ENCODE measurements at places on chromosomes 6 and 20. TPM values are rescaled to one million over a fixed set of nuclear protein-coding genes. Genes with fewer than 3 reads are reported as not detected.
A peak's percentile ranks its signal among the peaks of the same experiment; 100 is the strongest.

The PGC gene
- not detected for total RNA-seq

The CFAP61 gene
- 1.3 TPM for total RNA-seq

The TBXT gene
- total RNA-seq = not detected

The PSORS1C2 gene
- total RNA-seq = not detected

The SLC17A3 gene
- 1.6 TPM for total RNA-seq

The CALHM6 gene
- 12.3 TPM for total RNA-seq

DNA sequence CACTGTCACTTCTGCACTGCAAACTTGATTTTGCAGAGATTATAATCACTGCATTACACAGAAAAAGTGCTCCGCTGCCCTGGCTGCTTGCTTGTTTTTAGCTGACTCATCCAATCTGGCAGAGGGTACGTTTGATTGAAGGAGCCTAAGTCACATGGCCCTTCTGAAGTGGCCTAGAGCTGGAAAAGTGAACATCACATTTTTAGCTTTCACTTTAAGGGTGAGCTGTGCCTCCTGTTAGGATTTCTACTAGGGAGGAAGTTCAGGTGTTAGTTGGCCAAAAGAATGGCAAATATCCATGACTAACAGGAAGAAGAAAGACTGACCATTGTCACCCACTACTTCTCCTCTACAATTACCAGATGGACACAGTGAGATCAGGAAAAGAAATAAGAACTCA lies 889.1 kb upstream of the MAP3K7 start:
- H3K4me3 ChIP-seq = no peak overlapping the region
- no peaks in the 10 kb centered on the region for H3K4me1 ChIP-seq
- no peak overlapping the region for H3K27ac ChIP-seq

GRCh38 chr6:123804014-123804786 lies 535 bp downstream of the NKAIN2 start:
- DNase-seq = no peak
- H3K27ac ChIP-seq = no peak overlapping the region
- no peak overlapping the region for H3K4me3 ChIP-seq
- peaks cover 9% of the 10 kb centered on the region for H3K4me1 ChIP-seq
- no peaks in the 10 kb centered on the region for H3K36me3 ChIP-seq

DNA sequence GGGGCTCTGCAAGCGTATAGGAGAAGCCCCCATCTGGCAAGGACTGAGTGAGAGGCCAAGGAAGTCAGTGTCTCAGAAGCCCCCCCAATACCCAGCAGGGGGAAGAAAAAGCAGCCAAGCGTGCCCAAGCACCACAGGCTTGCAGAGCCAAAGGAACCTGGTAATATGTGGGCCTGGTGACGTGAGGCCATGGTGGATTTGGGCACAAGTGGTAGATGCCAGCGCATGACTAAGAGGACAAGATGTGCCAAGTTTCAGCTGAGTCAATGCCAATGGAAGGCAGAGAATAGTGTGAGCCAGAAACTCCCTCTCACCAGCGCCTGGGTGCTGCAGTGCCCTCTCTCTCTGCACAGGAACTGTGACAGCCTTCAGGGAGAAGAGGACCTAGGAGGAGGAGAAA lies 110.0 kb downstream of the QRSL1 start:
- H3K27ac ChIP-seq = no peak overlapping the region

DNA sequence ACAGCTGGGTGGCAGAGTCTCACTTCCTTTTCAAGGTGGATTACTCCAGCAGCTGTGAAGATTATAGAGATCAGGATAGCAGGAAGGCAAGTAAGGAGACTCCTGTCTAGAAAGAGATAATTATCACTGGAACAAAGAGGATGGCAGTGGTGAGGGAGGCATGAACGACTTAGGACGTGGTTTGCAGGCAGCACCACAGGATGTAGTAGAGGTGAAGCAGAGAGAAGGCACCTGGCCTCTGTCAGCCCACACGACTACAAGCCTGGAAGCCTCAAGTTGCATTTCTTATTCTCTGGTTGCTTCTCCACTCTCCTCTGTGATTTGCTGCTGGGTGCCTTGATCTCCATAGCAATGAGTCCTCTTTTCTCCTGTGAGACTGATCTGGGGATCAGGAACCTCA lies 62.7 kb downstream of the TSHZ2 start:
- H3K27ac ChIP-seq = no peak overlapping the region
- no peak overlapping the region for H3K4me3 ChIP-seq
- no peaks in the 10 kb centered on the region for H3K36me3 ChIP-seq
- H3K4me1 ChIP-seq = no peaks in the 10 kb centered on the region

DNA sequence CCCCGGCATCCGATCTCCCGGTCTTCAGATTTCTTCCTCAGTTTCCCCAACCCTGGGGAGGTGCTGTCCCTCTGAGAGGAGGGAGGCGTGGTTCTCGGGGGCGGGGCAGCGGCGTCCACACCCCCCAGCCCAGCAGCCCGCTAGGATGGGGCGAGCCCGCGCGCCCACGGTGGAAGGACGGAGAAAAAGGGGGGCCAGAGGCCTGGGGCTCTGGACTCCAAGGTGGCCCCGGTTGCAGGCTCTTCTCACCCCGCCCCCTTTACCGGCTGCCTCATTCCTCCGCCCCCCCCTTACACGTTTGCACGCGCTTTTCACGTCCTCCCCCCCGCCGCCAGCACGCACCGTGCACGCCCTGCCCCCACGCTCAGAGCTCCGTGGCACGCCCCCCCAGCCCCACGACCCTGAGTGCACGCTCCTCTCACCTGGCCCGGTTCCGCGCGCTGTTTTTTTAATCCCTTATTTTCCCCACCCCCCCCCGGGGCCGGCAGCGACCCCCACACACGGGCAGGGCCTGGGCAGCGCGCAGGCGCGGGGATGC lies 402 bp downstream of the ZBTB12 start:
- no peaks in the 10 kb centered on the region for H3K36me3 ChIP-seq
- DNase-seq = peak; percentile 35
- H3K27ac ChIP-seq = peak overlapping the region; percentile 17
- H3K4me3 ChIP-seq = peak overlapping the region; percentile 40
- peaks cover 50% of the 10 kb centered on the region for H3K4me1 ChIP-seq
- H3K27me3 ChIP-seq = no peaks in the 10 kb centered on the region

- H3K27me3 ChIP-seq = no peaks in the 10 kb centered on the region
- H3K4me3 ChIP-seq = no peak overlapping the region
- no peaks in the 10 kb centered on the region for H3K4me1 ChIP-seq
- H3K27ac ChIP-seq = no peak overlapping the region
- no peak for DNase-seq
- no peaks in the 10 kb centered on the region for H3K36me3 ChIP-seq
These were observed 313.0 kb upstream of the DEFB112 start for GRCh38 chr6:50362706-50363105.

GRCh38 chr6:116278854-116279231 lies 887 bp downstream of the TSPYL1 start:
- peaks cover 19% of the 10 kb centered on the region for H3K36me3 ChIP-seq
- peak overlapping the region; percentile 99 for H3K27ac ChIP-seq
- no peak for DNase-seq
- peak overlapping the region; percentile 92 for H3K4me3 ChIP-seq
- H3K4me1 ChIP-seq = peaks cover 26% of the 10 kb centered on the region

GRCh38 chr6:100217225-100218012 lies 223.4 kb upstream of the MCHR2 start:
- DNase-seq = no peak
- H3K27me3 ChIP-seq = no peaks in the 10 kb centered on the region
- H3K27ac ChIP-seq = no peak overlapping the region
- H3K4me1 ChIP-seq = no peaks in the 10 kb centered on the region
- no peaks in the 10 kb centered on the region for H3K36me3 ChIP-seq

GRCh38 chr6:13988908-13989307 lies 64.2 kb downstream of the RNF182 start:
- no peak for DNase-seq
- no peak overlapping the region for H3K27ac ChIP-seq
- H3K4me3 ChIP-seq = no peak overlapping the region
- H3K36me3 ChIP-seq = no peaks in the 10 kb centered on the region
- H3K4me1 ChIP-seq = no peaks in the 10 kb centered on the region

- no peaks in the 10 kb centered on the region for H3K27me3 ChIP-seq
- no peak overlapping the region for H3K4me3 ChIP-seq
- no peaks in the 10 kb centered on the region for H3K36me3 ChIP-seq
- no peak for DNase-seq
- H3K27ac ChIP-seq = no peak overlapping the region
- H3K4me1 ChIP-seq = no peaks in the 10 kb centered on the region
These were observed 985.4 kb downstream of the TBC1D32 start for GRCh38 chr6:120348926-120349325.

- no peak overlapping the region for H3K4me3 ChIP-seq
- no peaks in the 10 kb centered on the region for H3K4me1 ChIP-seq
- no peak overlapping the region for H3K27ac ChIP-seq
- H3K27me3 ChIP-seq = no peaks in the 10 kb centered on the region
- no peaks in the 10 kb centered on the region for H3K36me3 ChIP-seq
These were observed 243.1 kb upstream of the FLRT3 start for GRCh38 chr20:14580418-14581074.

- H3K4me1 ChIP-seq = peaks cover 55% of the 10 kb centered on the region
- peak; percentile 16 for DNase-seq
- peak overlapping the region; percentile 80 for H3K27ac ChIP-seq
- peak overlapping the region; percentile 55 for H3K4me3 ChIP-seq
These were observed 834 bp upstream of the CTSZ start for GRCh38 chr20:59007665-59008511.

DNA sequence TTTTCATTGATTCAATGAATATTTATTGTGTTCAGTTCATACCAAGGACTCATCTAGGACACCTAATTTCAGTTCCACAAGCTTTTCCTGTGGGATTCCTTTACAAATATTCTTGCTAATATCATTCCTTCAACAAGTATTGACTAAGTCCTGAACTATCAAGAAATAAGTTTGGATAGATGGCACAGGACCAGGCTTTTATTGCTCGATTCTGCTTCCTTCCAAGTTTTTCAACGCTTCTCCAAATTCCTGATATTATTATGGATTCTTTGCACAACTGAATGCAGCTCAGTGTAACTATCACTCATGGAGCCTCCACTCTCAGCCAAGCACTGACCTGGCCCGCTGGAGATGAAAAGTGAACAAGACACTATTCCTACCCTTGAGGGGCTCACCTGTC lies 32.7 kb upstream of the COL21A1 start:
- H3K27ac ChIP-seq = no peak overlapping the region
- no peak for DNase-seq
- no peak overlapping the region for H3K4me3 ChIP-seq
- H3K4me1 ChIP-seq = no peaks in the 10 kb centered on the region
- no peaks in the 10 kb centered on the region for H3K27me3 ChIP-seq

- no peak overlapping the region for H3K27ac ChIP-seq
- no peaks in the 10 kb centered on the region for H3K36me3 ChIP-seq
- H3K4me3 ChIP-seq = no peak overlapping the region
- DNase-seq = no peak
- H3K4me1 ChIP-seq = no peaks in the 10 kb centered on the region
These were observed 97.4 kb downstream of the FILIP1 start for GRCh38 chr6:75396005-75396800.

DNA sequence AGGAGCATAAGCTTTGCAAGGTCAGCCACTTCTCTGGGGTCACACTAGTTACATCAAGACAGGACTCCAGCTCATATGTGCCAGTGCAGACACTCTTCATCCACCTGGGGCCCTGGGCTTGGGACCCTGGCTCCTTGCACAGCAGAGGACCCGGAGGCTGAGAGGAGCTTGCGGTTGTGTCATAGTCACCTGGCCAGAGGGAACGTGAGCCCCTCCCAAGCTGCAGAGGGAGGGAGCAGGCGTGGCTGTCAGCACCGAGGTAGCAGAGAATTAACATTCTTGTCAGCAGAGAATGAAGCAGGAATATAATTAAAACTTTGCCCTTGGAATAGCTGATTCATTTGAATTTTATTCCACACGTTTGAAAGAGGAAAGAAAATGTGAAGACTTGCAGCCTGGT lies 36.8 kb downstream of the BCAS4 start:
- no peak for DNase-seq
- no peaks in the 10 kb centered on the region for H3K4me1 ChIP-seq
- H3K36me3 ChIP-seq = peaks cover 12% of the 10 kb centered on the region

DNA sequence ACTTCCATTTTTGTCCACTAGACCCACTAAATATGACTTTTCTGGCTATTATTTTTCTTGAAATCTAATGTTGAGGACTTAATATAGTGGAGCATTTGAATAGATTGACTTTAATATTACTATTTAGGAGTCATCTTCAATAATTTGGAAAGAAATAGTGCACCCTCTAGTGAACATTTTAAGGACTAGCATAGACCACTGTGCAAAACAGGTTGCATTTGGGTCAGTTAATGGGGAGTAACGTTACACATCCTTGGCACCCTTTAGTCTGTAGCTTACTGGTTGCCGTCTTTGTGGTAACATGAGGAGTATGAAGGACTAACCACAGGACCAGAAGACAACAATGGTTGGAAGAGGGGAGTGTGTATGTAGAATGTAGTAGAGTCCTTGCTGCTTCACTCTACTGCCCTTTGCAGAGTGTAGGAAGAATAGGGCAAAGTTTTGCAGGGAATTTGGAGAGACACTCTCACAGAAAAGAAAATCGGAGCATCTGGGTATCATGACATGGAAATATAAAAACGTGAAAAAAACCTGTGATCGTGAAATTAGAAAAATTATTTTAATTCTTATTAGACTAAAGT lies 25.2 kb downstream of the RFPL4B start:
- no peaks in the 10 kb centered on the region for H3K4me1 ChIP-seq
- no peak for DNase-seq
- peaks cover 4% of the 10 kb centered on the region for H3K27me3 ChIP-seq
- no peak overlapping the region for H3K27ac ChIP-seq
- no peak overlapping the region for H3K4me3 ChIP-seq

DNA sequence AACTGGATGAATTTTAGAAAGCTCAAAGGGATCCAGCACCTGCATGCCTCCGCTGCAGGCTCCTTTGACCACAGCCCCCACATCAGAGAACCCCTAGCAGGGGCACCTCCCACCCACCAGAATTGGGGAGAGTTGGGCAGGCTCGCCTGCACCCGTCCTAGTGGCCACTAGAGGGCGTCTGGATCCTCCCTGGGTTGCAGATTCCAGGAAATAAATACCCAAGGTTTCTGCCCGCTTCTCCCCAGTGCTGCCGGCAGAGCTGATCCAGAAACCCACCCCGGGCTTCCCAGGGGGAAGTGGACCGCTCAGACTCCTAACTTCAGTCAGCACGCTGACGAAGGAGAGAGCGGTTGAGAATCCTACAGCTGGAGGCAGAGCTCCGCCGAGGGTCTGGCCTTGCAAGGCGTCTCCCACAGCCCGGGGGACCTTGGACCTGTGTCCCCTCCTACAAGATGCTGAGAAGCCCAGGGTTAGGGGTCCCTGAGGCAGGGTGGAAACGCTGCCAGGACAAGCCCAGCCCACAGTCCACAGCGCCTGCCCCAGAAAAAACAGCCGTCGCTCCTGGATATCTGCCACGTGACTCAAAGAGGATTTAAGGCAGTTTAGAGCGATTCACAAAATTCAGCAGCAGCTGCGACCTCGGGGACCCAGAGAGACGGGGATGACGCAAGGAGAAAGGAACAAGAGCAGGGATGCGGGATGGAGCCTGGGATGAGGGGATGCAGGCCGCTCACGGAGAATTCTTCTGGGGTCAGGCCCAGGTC lies 32.6 kb upstream of the PHACTR3 start:
- DNase-seq = peak; percentile 46
- H3K27me3 ChIP-seq = peaks cover 4% of the 10 kb centered on the region
- H3K36me3 ChIP-seq = no peaks in the 10 kb centered on the region
- H3K4me1 ChIP-seq = peaks cover 6% of the 10 kb centered on the region

Data from natural killer cell (primary cell).